Stimulated activated CD4-positive, alpha-beta T cell treated with anti-CD3 and anti-CD28 coated beads, Interleukin-2, amount 100 ng/mL, for 48 hours (primary cell): ENCODE measurements at places on chromosomes 6 and 20.

GRCh38 chr6:51322505-51322904 lies 503.8 kb downstream of the TFAP2B start:
- no peak for DNase-seq

GRCh38 chr20:46683668-46683938 lies 5.6 kb downstream of the TP53RK start:
- DNase-seq, result no peak

- DNase-seq, result no peak
Measured at GRCh38 chr20:62707921-62708521, 615 bp upstream of the NTSR1 start.

GRCh38 chr6:131645846-131646245 lies 8.7 kb downstream of the ENPP3 start:
- DNase-seq, result no peak
